ENCODE measurements at places on chromosomes 7 and 10.

GRCh38 chr10:34687434-34688210, 127.5 kb downstream of the PARD3 start:
- peak; percentile 29 for DNase-seq

- no peak for DNase-seq
Measured at GRCh38 chr7:88964418-88964817, 168.9 kb upstream of the TEX47 start.

DNA sequence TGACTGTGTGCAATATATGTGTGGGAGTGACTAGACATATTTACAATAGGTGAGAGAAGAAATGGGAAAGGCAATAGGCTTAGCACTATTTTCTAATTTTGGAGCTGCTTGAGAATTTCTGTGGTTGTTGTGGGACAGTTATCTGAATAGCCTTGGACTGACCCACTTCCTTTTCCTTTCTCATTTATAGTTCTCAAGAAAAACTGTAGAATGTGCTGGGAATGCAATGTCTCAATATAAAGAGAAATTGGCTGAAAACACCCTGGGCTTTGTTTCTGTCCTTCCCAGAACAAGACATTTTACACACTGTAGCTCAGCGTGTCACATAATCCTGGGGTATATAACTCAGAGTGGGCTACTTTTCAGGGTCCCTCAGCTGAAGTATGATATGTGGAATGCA, 153.0 kb upstream of the RHOBTB1 start:
- no peak for DNase-seq

DNA sequence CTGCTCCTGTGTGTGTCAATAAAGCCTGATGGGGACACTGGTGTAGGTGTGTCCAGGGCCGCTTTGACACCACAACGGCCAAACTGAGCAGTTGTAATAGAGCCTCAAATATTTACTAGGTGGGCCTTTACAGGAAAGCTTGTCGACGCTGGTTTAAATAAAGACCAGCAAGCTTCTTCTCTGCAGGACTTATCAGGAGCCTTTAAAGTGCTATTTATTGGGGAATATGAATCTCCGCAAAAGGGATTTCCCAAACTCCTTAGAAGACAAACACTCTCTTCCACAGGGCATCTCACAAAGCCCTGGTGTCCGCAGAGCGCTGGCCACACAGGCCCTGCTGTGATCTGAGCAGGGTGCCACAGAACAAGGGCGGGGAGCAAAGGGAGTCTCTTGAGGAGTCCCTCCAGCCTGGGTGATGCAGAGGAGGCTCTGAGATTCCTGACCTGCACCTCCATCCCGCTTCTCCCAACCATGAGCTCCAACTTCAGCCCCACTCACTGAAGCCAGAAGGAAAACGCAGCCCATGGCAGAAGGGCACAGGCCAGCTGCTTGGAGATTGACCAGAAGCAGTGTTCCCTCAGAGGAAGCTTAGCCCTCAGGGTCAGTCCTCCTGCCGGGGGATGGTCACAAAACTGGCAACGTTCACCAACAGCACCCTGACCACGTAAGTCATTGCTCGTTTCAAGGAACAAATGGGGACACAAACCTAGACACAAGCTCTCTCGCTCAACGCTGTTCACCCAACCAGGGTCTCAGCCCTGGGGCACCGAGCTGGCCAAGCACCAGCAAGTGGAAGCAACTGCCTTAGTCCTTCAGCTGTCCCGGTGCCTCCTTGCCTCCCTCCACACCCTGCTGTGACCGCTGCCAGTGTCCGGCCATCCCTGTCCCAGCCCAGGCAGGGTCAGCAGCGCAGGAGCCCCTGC, 129.5 kb downstream of the OAT start:
- no peak for DNase-seq

DNA sequence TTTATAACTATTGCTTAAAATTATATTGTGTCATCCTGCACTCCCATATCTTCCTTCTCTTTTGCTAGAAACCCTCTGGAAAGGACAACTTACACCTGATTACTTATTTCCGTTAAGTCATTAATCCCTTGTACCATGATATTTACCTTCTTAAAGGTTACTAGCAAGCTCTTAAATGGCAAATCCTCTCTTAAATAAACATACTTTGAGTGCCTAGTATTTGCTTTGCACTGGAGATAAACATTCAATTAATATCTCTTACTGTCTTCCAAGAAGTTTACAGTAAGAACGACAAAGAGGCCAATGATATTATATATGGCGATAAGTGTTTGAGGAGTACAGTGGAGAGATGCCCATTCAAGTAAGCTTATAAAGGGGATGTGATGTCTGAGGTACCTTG, 278.3 kb downstream of the HGF start:
- DNase-seq: no peak
